NCI-H1694 (cell line): ENCODE measurements at places on chromosomes 4 and X.
A peak's percentile ranks its signal among the peaks of the same experiment; 100 is the strongest.

- no peak for DNase-seq
These were observed 263.3 kb upstream of the GPRIN3 start for GRCh38 chr4:89570931-89571330.

DNA sequence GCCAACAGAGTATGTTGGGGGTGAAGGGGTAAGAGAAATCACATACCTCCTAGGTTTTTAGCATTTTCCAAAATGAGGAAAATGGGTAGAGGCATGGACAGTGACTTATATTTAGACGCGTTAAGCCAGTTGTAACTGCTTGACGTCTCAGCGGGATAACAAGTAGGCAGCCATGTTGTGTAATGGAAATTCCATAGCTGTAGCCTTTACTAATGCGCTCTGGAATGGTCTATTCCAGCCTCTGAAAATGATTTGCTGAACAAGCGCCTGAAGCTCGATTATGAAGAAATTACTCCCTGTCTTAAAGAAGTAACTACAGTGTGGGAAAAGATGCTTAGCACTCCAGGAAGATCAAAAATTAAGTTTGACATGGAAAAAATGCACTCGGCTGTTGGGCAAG, 135.5 kb downstream of the PTTG2 start:
- no peak for DNase-seq

DNA sequence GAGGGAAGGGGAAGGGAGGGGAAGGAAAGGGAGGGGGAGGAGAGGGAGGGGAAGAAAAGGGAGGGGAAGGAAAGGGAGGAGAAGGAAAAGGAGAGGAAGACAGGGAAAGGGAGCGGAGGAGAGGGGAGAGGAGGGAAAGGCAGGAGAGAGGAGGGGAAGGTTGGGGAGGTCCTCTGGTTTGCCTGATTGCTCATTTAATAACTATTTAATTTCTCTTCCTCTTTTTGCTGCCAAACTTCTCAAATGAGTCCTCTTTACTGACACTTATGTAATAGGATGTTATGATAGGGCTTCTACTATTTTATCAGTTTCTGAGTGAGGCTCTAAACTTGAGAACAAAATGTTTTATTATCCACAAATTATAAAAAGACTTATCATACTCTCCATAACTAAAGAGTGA, 35.4 kb upstream of the PPA2 start:
- no peak for DNase-seq

- peak; percentile 72 for DNase-seq
These were observed 67.7 kb upstream of the PJA1 start for GRCh38 chrX:69232945-69233344.

- DNase-seq: no peak
These were observed 343.7 kb downstream of the DHX15 start for GRCh38 chr4:24240655-24241054.

GRCh38 chr4:39526765-39527295, 409 bp downstream of the UGDH start:
- DNase-seq: no peak

DNA sequence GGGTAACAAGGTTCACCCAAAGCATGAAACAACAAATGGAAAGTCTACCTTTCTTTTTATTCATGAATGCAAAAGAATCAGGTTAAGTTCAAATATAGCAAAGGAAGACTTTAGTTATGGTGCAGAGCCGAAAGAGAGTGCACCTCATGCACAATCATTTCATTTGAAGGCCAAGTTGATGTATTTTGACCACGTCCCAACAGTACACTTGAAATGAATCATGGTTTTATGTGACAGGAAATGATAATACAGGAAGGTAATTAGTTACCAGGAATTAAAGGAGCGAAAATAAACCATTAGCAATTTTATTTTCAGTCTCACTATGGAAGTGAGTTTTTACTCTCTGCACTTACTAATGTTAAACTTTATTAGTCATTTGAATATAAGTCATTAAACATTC, 281.2 kb upstream of the DIAPH2 start:
- no peak for DNase-seq

DNA sequence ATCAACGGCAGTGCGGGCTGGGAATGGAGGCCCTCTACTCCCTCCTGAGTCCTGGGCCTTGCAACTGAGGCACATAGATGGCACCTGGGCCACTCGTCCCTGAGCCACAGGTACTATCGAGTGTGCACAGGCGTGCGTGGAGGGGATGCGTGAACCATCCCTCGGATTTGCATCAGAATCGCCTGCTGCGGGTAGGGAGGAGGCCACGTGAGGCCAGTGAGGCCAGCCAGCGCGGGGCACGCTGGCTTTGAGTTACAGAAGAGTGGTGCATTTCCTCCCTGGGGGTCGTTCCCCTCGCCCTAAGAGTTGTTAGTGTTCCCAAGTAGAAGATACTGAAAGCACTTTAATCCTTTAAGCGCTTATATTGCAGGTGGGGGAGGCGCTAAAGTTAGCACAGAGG, 10.6 kb downstream of the ZFP92 start:
- DNase-seq: no peak

- DNase-seq: no peak
These were observed 110.2 kb upstream of the PRDX4 start for GRCh38 chrX:23557070-23557469.

DNA sequence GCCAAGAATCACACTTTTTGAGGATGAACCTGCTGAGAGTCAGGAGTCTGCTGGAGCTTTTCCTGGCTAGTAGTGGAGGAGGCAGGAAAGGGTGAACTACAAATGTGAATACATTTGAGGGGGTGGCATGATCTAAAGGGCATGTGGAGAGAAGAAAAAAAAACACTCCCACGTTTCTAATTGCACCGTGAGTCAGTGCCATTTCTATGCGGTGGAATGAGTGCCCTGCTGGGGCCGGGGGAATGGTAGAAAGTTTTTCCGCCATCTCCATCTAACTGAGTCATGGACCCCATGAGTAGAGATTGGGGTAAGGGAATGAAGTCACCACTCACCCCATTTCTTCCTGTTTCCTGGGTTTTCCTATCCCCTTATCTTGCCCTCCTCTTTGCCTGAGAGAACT, 19.8 kb downstream of the BEX3 start:
- DNase-seq: no peak

GRCh38 chr4:76513482-76513881, 78.5 kb downstream of the SHROOM3 start:
- DNase-seq: no peak

GRCh38 chrX:74534569-74535038, 79.8 kb downstream of the RLIM start:
- DNase-seq: no peak

- DNase-seq: no peak
These were observed 25.4 kb upstream of the IL2 start for GRCh38 chr4:122481766-122482405.

GRCh38 chr4:124053872-124054538, 657.4 kb downstream of the SPRY1 start:
- DNase-seq: no peak

- DNase-seq: no peak
These were observed 107.6 kb downstream of the DCTD start for GRCh38 chr4:182809417-182810102.

GRCh38 chrX:154056770-154057241, 37.1 kb upstream of the IRAK1 start:
- DNase-seq: no peak

GRCh38 chrX:12115377-12115776, 22.9 kb upstream of the FRMPD4 start:
- DNase-seq: no peak

DNA sequence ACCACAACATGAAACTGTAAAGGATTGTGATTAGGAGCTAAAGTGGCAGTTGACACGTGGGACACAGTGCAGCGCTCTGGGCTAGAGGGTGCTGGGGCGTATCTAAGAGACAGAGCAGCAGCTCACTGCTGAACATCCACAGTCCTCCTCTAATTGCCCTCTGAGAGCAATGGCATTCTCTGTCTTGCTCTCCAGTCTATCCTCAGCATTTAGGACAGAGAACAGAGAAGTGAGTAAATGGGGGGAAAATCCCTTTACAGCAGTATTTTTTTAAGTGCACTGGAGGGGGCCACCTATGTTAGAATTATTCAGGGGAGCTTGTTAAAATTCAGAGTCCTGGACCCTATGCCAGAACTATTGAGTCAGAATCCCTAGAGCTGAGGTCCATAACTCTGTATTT, 4.2 kb upstream of the TMEM154 start:
- no peak for DNase-seq

GRCh38 chr4:37666625-37667071, 19.5 kb downstream of the RELL1 start:
- DNase-seq: no peak

DNA sequence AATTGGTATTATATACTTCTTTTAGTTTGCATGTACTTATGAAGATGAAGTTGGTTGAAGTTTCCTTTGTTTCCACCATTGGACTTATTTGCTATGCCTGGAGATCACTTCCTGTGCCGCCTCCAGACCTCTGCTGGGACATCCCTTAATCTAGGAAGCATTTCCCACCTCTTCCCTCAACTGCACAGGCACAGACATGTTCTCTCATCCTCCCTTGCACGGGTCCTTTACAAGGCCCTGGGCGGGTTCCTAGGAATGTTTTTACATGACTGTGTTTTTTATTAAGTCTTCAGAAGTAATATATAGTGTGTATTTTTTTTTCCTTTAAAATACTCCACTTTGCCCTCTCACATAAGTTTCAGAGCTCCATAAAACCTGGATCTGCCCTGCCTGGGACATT, 51.0 kb downstream of the TMEM131L start:
- DNase-seq: no peak

DNA sequence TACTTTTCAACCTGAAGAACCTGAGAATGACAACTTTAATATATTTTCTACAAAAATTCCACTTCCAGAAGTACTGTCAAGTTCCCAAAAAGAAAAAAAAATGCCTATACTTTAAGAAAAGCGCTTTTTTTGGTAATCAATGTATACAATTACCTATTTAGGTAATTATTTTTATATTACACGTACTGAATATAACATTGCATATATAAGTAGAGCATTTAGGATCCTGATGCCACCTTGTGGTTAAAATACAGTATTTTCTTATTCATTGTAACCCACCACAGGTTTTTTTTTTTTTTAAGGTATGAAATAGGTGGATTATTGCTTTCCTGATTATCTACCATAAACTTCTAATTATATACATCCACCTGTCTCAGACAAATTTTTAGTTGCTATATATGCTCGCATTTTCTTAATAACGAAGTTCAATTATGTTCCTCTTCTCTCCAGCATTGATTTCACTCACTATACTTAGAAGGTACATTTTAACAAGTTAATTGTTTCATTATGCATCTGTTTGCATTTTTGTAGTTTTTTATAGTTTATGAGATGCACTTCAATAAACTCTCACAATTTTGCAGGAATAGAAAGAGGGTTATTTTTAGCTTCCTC, 5.2 kb downstream of the MAP9 start:
- DNase-seq: no peak

DNA sequence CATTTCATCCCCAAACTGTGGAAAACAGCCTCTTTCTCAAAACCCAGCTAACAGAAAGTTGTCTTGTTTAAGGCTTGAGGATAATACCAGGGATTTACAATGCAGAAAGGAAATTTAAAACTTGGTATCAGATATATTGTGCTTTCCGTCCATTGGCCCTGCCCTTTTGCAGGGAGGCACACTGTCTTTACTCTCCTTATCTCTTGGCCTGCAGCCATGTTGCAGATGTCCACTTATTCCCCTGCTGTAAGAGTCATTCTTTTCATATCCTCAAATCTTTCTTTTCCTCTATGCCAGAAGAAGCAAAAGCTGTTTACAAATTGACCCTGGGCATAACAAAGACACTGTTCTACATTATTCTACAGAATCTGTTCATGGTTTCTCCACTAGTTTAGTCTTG, 75.6 kb upstream of the DYNLT3 start:
- DNase-seq: no peak

DNA sequence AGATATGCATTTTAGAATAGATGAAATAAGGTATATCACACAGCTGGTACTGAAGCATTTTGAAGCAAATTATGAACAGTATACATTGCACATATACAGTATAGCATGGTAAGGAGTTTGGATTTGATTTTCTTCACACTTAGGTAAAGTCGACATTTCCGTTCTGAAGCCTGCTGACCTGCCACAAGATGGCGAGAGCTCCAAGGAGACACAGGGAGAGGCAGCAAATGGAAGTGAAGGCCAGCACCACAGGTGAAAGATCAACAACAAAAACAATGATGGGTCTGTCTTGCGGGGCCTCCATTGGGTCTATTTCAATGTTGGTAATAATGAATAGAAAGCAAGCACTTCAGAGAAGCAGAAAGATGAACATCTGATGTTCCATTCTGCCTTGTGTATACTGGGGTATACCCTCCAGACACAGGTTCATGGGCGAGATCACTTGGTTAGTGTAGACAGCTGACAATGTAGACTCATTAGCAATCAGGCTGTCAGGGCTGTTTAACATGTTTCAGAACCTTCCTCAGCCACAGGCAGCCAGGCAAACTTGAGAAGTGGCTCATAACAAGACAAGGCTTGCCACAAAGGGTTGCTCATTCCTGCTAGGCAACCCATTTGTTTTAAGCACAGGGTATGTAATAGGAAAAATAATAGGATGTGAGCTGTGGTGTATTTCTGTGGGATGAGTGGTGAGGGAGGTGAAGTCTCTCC, 21.4 kb upstream of the NOX1 start:
- DNase-seq: no peak

GRCh38 chr4:25209702-25210101, 24.1 kb upstream of the PI4K2B start:
- DNase-seq: no peak

- DNase-seq: no peak
These were observed 5.7 kb downstream of the CLDN22 start for GRCh38 chr4:183314336-183314735.

- DNase-seq: no peak
These were observed 159.3 kb downstream of the DCAF12L1 start for GRCh38 chrX:126393284-126393683.

GRCh38 chr4:181524499-181524898, 718.7 kb upstream of the TENM3 start:
- no peak for DNase-seq

GRCh38 chr4:140926672-140927071, 170.5 kb upstream of the TBC1D9 start:
- no peak for DNase-seq

- DNase-seq: no peak
These were observed 317.0 kb downstream of the ADGRL3 start for GRCh38 chr4:61517144-61517543.

DNA sequence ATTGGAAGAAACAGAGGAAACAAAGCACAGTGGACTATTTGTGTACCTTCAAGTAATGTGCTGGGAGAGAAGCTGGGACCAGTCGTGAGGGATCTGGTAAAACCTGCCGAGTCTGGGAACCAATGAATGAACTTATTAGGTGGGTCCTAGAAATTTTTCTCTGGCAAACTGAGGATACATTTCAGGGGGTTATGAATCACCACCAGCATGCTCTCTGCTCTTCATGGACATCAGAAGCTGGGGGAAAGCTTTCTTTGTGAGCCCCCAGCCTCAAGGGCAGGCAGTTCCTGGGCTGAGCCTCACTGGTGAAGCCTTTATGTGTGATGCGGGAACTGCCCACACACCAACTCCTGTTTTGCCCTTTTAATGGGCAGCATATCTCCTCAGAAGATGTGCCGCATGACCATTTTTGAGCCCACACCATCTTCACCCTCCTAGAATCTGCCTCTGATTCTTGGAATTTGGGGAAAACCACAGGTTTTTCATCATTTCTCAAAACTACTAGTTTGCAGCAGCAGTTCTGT, 95.4 kb upstream of the ENPP6 start:
- no peak for DNase-seq
